ENCODE measurements at places on chromosomes 3 and 15.

DNA sequence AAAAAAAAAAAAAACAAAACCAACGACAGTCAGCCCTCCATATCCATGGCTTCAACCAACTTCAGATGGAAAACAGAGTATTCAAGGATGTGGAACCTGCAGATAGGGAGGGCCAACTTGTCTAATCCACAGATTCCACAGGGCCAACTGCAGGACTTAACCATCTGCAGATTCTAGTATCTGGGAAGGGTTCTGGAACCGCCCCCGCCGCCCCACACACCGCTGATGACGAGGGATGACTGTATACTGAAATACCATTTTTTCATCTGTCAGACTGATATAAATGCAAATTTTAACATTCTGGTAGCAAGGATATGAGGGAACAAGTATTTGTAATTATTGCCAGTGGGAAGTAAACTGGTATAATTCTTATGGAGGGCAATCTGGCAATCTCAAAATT is 29.5 kb downstream of the ADPGK start:
- no peak for DNase-seq

DNA sequence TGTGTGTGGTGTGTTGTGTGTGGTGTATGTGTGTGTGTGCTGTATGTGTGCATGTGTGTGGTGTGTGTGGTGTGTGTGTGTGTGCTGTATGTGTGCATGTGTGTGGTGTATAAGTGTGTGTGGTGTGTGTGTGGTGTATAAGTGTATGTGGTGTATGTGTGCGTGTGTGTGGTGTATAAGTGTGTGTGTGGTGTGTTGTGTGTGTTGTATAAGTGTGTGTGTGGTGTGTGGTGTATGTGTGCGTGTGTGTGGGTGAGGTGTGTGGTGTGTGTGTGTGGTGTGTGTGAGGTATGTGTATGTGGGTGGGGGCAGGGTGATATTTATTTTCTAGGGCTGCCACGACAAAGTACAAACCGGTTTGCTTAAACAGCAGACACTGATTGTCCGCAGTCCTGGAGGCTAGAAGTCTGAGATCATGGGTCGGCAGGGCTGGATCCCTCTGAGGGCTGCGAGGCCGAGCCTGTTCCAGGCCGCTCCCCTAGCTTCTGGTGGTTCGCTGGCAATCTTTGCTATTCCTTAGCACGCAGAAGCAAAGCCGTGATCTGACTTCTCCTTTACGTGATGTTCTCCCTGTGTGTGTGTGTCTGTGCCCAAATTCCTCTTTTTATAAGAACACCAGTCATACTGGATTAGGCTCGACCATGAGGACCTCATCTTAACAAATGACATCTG is 160.2 kb downstream of the XXYLT1 start:
- no peak for DNase-seq

DNA sequence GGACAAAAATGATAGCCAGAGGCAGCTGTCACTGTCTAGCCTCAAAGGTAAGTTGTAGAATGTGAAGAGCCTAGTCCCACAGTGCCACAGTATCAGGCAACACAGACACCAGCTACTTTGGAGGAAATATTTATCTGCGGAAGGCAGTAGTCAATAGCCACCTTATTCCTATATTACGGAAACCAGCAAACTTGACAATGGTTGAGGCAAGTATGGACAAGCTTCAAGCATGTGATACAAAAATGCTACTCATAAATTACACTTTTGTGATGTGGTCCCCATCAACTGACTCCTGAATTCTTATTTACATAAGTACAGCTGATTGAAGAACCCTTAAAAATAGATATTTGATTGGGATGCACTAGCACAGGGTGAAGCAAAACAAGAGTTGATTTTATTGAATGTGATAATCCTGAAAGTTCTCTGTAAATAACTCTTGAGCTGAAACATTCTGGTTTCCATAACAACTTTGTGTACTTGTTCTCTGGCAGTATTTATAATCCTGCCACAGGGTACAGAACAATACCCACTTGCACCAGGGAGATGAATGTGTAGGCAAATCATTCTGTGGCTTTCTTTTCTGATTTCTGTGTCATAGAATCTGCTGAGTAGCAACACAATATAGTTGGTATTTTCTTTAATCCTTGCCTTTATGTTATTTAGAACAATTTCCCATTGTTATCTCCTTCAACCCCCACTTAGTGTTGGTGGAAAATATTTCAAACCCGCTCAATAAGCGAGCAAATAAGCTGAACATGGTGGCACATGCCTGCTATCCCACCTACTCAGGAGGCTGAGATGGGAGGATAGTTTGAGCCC is at the start of gene ANKUB1:
TSS of gene ANKUB1 (minus strand) at position 103 of the 819 bp plus-strand sequence. CDS start 188 bp downstream, outside the sequence.
- DNase-seq, result no peak

- DNase-seq, result no peak
Measured at GRCh38 chr15:69974321-69974720, 123.4 kb downstream of the TLE3 start.

GRCh38 chr3:179929091-179929529 is 107.6 kb downstream of the PEX5L start:
- DNase-seq, result no peak

Measured in GOT3 (cell line).